ENCODE measurements at places on chromosomes 5 and 9.

DNA sequence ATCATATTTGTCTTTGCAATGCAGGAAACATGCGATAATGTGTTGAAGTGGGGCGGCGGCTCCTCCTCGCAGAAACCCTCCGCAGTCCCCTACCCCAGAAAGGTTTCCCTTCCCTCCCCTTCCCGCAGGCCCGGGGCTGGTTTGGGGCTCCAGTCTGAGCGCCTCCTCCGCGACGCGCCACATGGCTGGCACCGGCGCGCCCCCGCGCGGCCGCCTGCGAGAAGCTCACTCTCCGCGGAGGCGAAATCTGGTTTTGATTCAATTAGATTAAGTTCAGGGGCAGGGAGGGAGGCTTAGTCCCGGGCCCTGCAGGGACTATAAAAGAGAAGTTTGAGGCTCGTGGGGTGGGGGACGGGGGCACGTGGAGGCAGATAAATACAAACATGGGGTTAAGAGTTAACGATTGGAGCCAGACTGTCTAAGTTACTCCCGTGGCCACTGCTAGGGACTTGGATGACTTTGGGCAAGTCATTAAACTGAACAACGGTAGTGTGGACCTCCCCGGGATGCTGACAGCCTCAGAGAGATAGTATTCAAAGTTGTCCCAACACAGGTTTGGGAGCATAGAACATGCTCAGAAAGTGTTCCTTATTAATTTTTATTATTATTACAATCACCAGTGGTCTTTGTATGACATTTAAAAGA lies 69.4 kb downstream of the MSX2 start:
- DNase-seq = peak; percentile 62

DNA sequence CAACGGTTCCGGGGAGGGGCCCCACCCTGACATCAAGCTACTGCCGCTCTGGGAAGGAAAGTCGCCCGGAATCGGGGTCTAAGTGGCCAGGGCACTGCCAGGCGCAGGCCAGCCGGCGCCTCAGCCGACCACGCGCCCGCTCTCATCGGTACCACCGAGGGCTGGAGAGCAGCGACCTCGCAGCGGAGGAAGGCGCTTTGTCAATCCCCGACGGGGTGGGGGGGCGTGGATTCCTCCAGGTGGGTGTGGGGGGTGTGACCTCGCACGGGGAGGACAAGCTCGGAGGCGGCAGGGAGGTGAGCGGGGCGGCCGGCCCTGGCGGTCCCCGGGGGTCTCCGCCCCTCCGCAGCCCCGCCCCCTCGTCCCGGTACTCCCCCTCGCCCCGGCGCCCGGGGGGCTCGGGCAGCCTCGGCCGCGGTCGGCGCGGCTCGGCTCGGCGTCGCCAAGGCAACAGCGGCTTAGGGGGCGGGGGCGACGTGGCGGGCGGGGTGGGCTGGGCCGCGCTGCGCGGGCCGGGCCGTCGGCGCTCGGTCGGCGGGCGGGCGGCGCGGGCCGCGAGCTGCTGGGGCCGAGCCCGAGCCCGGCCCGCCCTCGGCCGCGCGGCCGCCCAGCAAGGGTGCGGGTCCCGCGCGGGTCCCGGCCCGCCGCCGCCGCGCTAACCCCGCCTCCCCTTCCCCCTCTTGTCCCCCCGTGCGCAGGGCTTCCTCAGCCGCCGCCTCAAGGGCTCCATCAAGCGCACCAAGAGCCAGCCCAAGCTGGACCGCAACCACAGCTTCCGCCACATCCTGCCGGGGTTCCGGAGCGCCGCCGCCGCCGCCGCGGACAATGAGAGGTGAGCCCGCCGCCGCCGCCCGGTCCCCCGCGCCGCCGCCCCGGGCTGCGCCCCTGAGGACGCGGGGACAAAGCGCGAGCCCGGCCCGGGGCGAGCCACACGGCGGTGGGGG lies 47.5 kb downstream of the DAB2IP start:
- peak; percentile 80 for DNase-seq

DNA sequence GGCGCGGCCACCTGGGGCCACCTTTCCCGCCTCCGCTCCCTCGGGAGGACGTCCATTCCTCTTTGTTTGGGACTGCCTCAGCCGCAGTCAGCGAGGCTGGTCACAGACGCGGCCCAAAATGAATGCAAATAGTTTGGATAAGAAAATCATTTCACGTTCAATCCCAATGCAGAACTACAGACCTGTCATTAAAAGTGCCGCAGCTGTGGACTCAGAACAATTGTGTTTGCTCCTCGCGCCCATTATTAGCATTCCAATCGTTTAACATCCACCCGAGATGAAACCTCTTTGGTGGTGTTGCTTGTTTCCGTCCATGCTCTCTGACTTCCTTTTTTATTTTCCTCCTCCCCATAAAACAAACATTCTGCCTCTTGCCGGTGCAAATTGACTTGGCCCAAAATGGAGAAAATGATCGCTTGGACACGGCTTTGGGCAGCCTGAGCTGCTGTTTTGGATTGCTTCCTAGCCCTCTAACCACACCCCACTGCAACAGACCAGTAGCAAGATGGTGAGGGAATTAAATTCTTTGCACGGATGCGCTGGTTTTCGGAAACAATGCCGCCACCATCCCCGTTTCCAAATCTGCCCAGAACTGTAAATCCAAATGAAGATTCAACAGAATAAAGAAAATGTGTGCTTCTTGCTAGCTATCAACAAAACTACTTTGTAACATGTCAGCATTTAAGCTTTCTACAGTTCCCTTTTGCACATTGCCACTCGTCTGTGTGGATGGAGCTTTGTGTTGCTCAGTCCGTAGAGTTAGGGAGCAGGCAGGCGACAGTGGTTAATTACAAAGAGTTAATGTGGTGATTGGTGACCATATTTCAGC lies 784 bp downstream of the NLN start:
- DNase-seq = no peak

DNA sequence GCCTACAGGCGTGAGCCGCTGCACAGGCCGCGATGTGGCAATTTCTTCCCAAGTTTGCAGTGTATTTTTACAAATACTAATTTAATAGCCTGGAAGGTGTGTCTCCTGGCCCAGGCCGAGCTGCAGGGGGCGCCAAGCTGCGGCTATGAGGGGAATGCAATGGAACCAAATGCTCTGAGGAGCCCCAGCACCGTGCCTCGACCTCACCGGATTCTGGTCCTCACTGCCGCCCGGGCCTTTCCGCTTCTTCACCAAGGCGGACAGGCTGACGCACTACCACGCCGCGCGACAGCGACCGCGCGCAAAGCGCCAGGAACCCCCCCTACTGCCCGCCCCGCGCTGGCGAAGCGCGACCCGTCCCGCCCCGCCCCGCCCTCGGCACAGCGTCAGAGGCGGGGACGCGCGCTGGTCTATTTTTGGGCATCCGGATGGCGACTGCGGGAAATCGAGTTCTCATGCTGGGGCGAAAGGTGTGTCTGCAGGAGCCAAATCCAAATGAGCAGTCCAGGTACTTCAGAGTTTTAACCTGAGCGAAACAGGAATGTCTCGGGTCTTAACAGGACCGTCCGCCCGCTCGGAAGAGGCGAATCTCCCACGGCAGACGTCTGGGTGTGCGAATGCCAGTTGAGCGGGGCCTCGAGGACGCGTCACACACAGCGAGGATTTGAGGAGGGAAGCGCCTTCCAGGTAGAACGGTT lies 31.7 kb upstream of the PRXL2C start:
- peak; percentile 80 for DNase-seq

- DNase-seq = no peak
Observed at GRCh38 chr5:52392321-52392720, 395.4 kb upstream of the ITGA1 start.

DNA sequence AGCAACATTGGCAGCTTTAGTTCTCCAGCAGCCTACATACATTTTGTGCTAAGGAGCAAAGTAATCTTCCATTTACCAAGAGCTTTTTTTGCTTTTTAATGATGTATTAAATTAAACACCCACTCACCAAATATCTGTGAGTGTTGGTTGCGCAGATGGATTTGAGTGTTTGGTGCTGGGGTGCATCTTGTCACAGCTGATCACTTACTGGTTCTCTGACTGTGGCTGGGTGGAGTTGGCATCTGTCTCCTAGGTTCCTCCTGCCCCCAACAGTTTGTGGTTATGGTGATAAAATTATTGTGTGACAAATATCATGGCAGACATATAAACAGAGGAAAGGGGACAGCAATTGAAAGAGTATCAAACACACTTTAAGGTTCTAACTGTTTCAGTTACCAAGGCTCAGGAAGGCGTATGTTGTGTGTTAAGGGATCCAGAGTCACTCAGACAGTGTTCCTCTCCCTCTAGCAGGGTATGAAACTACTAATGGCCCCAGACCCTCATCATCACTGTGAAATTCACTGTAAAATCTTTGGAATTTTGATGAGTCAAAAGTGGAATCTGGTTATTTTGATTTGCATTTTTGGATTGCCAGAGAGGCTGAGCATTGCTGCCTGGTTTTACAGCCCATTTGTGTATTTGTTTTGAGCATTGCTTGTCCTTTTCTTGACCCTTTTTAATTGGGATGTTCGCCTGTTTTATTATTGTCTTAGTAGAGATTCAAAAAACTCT lies 81.7 kb downstream of the PDE8B start:
- DNase-seq = no peak

GRCh38 chr5:189486-189885 lies 1.8 kb upstream of the LRRC14B start:
- peak; percentile 14 for DNase-seq

- no peak for DNase-seq
Observed at GRCh38 chr9:134167530-134167931, 3.2 kb upstream of the RNU6ATAC start.

- DNase-seq = no peak
Observed at GRCh38 chr5:3954199-3954598, 358.6 kb downstream of the IRX1 start.

DNA sequence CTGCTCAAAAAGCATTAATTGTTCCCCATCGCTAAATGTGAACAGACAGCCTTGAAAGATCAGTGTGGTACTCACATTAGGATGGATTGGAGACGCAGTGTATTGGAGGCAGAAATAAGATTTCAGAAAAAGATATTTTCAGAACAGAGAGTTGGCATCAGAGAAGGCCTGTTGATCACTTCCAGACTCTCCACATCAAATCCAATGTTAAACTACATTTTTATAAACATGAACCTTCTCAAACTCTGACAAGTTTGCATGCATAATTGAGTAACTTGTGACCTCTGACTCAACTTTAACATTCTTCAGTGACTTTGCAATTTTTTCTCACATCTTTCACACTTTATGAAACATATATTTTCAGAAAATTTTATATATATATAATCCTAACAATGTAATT lies 919.6 kb upstream of the SEMA6A start:
- DNase-seq = no peak
